ENCODE measurements at places on chromosomes 12 and 14.
A peak's percentile ranks its signal among the peaks of the same experiment; 100 is the strongest.

GRCh38 chr14:20516921-20517320, 11.6 kb downstream of the RNASE10 start:
- DNase-seq: no peak

DNA sequence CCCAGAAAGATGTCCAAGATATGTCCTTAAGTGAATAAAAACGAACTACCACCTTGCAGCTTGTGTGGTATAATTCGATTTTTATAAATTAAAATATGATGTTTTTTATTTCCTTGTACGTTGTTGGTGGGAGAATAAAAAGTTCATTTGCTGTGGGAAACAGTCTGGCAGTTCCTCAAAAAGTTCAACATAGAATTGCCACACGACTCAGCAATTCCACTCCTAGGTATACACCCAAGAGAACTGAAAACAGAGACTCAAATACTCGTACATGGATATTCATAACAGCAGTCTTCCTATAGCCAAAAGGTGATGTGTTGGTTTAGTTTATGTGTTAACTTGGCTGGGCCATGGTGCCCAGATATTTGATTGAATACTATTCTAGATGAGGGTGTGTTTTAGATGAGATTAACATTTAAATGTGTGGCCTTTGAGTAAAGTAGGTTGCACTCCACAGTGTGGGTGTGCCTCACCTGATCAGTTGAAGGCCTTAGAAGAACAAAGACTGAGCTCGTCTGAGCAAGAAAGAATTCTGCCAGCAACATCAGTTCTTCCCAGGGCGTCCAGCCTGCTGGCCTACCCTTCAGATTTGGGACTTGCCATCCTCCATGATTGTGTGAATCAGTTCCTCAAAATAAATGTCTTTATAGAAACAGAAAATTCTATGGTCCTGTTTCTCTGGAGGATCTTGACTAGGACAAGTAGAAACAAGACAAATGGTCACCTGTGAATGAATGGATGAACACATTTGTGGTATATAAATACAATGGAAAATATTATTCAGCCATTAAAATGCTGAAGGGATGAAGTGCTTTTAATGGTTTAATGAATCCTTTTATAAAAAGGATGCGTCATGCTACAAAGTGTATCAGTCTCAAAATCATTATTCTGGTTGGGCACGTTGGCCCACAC, 5.1 kb upstream of the DENR start:
- no peak for DNase-seq

DNA sequence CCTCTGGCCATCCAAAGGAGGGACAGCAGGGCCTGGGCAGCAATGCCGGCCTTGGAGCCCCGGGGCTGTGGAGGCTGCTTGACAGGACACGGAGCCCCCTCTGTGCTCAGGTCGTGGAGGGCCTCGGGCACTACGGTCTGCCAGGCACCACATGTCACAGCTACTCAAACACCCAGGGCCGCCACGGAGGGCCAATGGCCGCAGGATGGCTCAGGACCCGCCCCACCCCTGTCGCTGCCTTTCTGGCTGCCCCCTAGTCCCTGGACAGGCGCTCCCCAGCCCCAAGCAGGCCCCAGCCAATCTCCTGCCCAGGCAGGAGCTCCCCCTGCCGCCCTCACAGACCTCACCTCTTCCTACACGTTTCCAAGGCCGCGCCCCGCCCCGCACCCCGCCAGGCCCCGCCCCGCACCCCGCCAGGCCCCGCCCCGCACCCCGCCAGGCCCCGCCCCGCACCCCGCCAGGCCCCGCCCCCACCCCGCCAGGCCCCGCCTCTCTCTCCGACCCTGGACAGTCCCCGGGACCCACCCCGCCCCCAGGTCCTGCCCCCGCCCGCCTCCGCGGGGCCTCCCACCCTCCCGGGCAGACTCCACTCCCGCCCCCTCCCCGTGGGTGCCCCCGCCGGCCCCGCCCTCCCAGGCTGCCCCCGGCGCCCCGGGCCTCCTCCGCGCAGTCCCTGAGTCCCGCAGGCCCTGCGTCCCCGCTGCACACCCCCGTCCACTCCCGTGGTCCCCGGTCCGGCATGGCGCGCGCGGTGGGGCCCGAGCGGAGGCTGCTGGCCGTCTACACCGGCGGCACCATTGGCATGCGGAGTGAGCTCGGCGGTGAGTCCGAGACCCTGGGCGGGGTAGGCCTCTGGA, at the start of gene ASPG:
Gene ASPG, plus strand, starts transcription at position 669 of the 857 bp plus-strand sequence. Its CDS starts 71 bp downstream, at position 740.
- no peak for DNase-seq

- no peak for DNase-seq
These were observed 2.9 kb upstream of the P2RX7 start for GRCh38 chr12:121129811-121130147.

DNA sequence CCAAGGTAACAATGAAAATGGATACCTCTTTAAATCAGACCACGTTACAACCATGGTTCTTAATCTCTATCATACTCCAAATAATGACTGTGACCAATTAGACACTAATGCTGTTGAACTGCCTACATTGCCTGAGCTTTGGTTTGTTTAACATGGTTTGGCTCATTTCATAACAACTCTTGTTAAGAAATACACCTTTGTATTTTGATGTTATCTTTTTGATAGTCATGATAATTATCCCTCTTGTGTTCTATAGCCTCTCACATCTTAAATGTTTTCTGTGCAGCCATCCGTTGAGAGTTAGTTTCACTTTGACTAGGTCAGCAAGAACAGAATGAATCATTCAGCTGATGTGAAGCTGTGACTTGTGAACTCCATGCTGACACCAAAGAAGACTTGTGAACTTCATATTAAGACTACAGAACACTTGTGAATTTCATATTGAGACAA, 75.5 kb upstream of the RERGL start:
- DNase-seq: no peak

DNA sequence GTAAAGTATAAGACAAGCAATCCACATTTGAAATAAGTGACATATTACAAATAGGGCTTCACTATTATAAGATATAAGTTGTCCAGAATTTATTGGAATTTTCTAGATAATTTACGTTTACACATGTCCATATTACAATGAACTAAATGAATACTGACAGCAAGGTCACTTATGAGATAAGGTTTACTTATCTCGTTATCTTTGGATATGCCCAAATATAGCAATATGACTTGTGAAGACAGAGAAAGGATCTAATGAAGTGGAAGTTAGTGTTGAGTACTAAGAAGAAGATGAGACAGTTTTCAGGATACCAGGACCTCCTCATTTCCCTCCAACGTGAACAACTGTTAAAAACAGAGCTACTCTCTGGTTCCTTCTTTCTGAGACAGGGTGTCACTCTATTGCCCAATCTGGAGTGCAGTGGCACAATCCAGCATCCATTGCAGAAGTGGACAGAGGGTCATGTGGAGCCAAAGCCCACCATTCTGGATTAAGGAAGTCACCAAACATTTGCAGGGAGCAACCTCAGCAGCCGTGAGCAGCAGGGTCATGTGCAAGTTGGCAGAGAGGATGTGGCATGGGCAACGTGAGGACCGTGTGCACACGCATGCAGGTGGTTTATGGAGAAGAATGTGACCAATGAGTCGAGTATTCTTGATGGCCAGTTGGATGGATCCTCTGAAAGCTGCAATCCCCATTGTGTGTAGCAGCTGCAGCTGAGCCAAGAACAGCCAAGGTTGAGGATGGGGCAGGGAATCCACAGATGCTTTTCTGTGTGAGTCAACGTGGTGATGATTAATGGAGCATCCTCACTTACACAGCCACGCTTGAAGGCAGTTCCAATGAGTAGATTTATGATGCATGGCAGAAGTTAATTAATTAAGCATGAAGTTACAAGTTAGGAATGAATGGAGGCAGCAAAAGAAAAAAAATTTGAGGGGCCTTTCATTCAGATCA, 111.0 kb downstream of the BICD1 start:
- no peak for DNase-seq

- DNase-seq: no peak
These were observed 34.3 kb downstream of the KICS2 start for GRCh38 chr12:64187794-64188193.

DNA sequence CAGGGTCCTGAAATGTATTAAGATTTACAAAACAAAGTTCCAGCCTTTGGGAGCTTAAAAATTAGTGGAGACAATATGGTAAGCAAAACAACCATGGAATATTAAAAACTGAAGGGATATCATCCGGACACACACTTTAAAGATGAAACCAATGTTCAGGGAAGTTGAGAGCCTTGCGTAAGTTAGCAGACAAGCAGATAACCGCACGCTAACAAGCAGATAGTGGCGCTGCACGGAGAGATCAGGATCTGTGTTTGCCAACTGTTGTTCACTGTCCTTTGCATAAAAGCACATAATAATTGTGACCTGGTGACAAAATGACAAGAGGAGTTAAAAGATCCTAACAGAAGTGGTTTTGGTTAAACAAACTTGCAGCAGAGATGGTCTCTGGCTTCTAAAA, 14.3 kb upstream of the TMEM229B start:
- no peak for DNase-seq

DNA sequence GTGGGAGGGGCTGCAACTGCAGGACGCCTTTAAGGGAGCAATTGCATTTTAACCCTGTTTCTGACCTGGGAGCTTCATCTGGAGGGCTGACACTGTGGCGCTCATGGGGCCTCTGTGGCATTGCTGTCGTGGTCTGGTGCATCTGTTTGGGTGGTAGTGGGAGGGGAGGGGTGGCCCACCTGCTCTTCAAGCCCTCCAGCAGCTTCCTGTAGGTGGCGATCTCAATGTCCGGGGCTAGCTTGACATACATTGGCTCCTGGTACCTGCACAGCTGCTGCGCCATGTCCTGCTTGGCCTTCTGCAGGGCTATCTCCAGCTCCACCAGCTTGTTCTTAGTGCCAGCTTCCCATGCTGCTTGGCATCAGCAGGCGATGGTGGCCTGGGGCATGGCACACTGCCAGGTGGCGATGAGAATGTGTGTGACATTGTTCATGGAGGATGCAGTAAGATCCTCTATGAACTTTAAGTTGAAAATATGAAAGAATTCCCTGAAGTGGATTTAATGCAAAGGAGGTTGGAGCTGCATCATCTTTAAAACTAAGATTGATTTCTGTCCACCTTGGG, 7.7 kb upstream of the KRT82 start:
- no peak for DNase-seq

DNA sequence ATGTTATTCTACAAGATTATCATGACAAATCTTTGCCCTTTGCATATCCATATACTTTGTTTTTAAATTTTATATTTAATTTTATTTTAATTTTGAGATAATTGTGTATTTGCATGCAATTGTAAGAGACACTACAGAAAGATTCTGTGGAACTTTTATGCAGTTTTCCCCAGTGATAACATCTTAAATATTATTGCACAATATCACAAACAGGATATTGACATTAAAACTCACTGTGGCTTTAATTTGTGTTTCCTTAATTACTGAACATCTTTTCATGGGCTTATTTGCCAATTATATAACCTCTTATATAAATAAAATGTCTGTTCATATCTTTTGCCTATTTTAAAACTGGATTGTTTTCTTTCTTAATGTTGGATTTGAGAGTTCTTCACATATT, 95.6 kb downstream of the ASCL1 start:
- DNase-seq: no peak

DNA sequence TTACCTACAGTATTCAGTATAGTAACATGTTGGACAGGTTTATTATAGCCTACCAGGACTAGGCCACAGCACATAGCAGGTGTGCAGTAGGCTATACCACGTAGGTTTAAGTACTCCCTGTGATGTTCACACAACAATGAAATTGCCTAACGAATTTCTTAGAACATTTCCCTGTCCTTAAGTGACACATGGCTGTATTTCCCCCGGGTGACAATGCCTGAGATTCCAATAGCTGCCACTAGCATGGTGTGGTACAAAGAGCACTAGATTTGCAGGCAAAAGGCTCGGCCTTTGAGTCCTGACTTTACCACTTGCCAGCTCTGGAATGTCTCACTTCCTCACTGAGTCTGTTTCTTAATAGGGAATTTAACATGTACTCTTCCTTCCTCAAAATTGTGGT, 19.7 kb downstream of the PTPN21 start:
- DNase-seq: no peak

DNA sequence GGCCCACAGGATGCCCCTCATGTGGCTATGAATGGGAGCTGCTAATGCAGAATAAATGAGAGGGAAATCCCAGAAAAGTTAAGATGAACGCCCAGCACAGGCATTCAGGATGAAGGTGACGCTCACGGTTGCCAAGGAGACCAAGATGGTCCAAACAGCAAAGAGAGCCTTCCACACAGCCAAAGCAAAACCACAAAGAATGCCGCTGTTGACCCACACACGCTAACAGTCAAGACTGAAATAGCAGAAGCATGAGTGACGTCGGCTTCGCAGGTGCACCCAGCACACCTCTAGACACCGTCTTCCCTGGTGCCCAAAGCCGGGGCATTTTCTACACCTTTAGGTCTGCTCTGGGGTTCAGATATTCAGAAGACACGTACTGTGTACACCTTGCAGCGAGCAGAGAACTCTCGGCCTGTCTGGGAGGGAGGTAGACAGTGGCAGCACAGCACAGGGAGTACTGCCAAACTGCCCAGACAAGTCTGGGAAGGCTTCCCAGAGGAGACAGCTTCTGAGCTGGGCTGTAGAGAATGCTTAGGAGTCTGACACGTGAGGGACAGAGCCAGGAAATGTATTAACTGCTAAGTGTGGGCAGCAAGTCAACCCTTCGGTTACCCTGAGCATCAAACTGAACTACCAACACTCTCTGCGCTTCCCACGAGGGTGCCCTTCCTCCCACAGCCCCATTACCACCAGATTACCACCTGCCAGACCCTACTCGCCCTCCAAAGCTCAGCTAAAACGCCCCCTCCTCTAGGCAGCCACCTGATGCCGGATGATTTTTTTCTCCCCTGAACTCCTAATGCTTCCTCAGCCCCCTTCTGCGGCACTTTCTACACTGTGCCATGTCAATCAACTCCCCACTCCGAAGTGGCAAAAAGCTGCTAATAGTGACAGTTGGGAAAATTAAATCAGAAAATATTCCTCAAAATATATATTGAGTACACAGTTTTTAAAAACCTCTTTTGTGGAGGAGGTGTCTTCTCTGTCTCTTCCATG, 50.1 kb downstream of the CCDC88C start:
- peak; percentile 43 for DNase-seq

DNA sequence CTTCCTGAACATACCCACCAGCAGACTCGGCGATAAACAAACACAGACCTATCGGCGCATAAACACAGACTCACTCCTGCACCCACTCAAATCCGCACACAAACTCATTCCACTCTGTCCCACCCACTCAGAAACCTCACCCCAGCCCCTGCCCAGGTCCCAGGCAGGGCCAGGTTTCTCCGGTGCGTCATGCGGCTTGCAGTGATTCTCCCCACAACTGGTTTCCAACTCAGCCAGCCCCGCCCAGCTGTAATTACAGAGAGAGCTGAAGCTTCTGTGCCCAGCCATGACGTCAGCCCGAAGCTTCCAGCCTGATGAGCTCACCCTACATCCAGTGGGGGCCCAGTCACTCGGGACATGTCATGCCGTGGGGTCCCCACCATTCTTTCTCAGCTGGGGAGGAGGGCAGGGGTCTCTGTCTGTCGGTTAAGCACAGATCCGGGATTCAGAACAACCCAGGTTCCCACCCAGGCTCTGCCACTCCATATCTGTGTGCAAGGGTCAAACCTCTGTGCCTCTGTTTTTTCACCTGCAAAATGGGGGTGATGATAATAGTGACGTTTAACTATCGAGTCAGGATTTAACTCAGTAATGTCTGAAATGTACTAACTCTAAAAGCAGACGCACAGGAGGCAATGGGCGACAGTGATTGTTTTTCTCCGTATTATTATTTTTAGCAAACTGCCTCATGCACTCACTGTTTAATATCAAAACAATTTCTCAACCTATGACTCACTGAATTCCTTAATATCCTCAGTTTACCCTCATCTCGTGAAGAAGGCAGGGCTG, 2.3 kb upstream of the HSPB8 start:
- no peak for DNase-seq

GRCh38 chr12:95877622-95878021, 18.9 kb downstream of the SNRPF start:
- no peak for DNase-seq

- no peak for DNase-seq
These were observed 110.1 kb downstream of the DNAI7 start for GRCh38 chr12:25084816-25085215.
